ENCODE measurements at places on chromosomes 3 and 15.
A peak's percentile ranks its signal among the peaks of the same experiment; 100 is the strongest.

GRCh38 chr3:94036909-94037507 is 8.6 kb upstream of the STX19 start:
- DNase-seq, result peak; percentile 69

DNA sequence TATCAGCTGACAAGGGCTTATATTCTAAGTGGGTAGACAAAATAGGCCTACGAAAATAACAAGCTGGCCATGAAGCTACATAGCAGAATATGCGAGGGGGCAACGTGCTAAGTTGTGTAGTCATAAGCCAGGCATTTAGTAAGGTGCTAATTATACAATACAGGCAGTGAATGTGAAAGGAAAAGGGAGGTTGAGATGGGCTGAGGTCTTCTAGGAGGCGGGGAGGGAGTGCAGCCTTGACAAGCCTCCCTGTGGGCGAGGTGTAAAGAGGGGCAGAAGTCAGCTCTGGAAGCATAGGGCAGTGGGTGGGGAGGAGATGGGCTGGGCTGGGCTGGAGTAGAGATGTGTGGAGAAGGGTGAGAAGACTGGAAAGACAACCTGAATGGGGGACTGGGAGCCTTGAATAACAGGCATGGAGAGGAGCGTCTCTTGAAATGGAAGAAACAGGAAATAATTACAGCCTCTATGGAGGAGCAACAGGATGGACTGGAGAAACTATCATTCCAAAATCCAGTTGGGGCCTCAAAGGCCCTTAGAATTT is 1.2 kb downstream of the TIGIT start:
- DNase-seq, result no peak

DNA sequence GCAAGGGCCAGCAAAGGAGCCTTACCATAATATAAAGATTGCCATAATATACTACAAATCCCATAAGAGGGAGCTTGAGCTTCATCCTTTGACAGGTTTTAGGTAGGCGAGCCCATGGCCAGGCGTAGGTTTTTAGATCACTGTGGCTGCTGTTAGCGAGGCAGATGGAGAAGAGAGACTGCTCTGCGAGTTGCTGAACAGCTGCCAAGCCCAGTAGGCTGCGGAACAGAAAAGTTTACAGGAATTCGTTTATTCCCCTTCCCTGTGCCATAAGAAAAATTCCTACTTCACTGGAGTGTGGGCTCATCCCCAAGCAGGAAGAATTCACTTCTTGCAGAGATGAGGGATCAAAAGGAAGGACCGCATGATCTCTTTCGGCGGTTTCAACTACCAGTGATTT is 30.5 kb downstream of the TMED3 start:
- no peak for DNase-seq

- DNase-seq, result peak; percentile 59
Measured at GRCh38 chr3:128322030-128323022, 144.4 kb downstream of the DNAJB8 start.

- peak; percentile 65 for DNase-seq
Measured at GRCh38 chr15:75198560-75199356, 2.9 kb upstream of the C15orf39 start.

- DNase-seq, result no peak
Measured at GRCh38 chr15:60057554-60057953, 53.4 kb downstream of the FOXB1 start.

DNA sequence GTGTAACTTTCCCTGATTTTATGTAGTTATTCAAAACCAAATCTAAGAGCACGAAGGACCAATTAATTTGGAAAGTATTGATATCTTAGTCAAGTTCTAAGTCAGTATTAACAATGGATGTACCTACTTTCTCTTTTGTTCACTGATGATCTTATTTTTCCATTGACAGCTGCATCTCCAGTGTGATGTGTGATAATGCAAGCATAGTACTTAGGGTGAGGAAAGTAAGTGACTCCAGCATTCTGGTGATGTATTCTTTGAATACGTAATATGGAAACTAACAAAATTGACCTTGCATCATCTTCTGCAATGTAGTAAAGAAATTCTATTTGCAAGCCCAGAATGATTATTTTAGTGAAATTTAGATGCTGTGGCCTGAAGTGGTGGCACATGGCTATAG is 22.4 kb downstream of the FBXW12 start:
- no peak for DNase-seq

- no peak for DNase-seq
Measured at GRCh38 chr3:161905520-161906132, 409.0 kb downstream of the OTOL1 start.

DNA sequence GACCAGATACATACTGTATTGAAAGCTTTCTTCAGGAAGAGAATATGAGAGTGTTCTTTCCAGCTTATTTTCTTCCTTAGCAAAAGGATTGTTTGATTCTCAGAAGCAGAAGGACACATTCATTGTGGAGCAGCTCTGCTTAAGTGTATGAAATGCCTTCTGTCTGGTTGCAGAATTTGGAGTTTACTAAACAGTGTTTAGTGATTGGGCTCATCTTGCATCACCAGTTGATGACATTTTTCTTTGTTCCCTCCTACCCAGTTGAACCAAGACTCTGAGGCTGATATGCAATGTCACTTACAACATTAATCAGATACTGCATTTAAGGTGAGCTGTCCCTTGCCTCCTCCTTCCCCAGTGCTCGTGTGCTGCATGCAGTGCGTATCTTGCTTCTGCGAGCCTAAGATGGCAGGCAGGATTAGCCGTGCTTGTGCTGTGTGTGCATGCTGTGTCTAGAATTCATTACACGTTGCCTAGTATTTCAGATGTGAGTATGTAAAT is 18.4 kb downstream of the ZBTB38 start:
- no peak for DNase-seq

GRCh38 chr3:186515125-186515524 is 29.1 kb downstream of the CRYGS start:
- no peak for DNase-seq

- DNase-seq, result peak; percentile 91
Measured at GRCh38 chr3:47016934-47017435, 37.5 kb downstream of the NBEAL2 start.
